ENCODE measurements at places on chromosomes 5 and 9.

DNA sequence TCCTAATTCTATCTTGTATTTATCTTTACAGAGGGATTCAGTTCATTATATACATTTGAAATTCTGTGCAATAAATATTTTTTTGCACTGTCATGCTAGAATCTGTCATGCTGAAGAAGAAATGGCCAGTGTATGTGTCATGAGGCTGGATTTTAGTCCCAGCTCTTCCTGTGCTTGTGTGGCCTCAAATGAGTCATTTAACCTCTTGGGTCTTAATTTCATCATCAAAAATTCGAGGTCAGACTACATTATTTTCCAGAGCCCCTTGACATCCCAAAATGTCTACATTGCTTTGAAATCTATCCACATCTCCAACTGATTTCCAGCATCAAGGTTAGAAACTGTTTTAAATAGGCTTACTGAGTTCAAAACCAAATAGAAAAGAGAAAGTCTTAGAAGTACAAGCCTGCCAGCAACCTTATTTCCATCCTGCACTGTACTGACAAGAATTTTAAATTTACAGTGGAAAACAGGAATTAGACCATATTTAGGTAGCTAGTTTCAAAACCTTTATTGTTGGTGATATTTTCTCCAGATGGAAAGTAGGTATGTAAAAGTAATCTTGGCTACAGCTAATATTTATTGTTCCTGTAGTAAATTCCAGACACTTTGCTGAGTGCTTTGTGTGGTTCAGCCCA is 96.7 kb upstream of the MAMDC2 start:
- peak; percentile 62 for DNase-seq

DNA sequence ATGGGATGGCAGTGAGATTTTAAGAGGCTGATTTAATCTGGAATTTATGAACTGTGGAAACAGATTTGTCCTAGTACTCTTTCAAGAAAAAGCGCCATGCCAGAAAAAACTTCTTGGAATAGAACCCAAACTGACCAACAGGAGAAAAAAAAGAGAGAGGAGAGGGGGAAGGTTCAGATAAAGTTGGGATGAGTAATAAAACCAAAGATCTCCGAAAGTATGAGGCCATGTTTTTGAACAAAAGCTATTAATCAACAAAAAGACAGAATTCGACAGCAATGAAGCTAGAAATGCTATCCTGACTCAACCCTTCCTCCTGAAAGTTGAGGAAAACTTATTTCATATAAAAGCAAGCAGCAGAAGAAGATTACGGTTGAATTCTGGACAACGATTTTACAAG is 135.5 kb downstream of the CEMIP2 start:
- DNase-seq: no peak

DNA sequence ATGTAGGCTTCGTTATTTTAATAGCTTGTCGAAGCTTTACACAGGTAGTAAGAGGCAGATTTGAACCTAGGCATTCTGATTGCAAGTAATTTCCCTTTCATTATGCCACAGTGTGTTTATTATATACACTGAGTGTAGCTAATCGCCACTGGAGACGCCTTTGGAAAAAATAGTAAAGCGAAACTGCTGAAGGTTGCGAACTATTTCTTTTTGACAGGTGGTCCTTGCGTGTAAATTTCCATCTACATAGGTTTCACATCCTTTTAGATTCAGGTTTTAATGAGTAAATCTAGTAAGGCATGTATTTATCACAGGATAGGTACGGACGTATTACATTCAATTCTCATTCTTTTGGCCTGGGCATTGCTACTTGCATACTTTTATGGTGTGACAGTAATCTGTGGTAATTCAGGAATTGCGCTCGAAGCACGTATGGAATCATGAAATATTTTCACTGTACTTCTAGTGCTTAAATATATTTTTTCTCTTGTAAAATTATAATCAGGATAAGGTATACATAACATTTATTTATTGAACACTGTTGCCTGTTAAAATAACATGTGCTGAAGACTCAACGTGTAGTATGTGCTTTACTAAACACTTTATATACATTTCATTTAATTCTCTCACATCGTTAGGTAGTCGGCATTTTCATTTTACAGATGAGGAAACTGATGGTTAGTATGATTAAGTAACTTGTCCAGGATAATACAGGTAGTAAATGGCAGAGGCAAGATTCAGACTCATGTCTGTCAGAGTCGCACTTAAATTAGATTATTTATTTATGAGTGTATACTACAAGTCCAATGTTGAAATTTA is 1.8 kb downstream of the MARCHF6 start:
- peak; percentile 55 for DNase-seq

GRCh38 chr5:52134013-52134650 is 653.6 kb upstream of the ITGA1 start:
- no peak for DNase-seq

GRCh38 chr5:168123631-168124528 is 167.6 kb upstream of the WWC1 start:
- no peak for DNase-seq

- no peak for DNase-seq
These were observed 181.6 kb downstream of the AOPEP start for GRCh38 chr9:94908011-94908563.

DNA sequence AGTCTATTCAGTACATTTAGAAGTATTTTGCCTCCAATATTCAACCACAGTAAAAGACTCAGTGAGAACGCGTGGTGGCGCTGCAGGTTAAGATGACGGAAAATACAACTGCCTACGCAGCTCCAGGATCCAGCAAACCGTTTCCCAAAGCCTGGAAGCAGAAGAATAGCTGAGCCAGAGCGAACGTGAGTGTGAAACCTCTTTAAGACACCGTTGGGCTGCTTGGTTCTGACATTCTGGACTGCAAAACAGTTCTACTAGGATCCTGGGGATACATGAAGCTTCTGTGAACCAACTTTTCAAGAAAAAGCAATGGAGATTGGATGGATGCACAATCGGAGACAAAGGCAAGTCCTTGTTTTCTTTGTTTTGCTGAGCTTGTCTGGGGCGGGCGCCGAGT is at the start of gene PCDHB16:
TSS of gene PCDHB16 (plus strand) at position 140 of the 400 bp plus-strand sequence. CDS start at position 313, 173 bp downstream.
- DNase-seq: no peak

DNA sequence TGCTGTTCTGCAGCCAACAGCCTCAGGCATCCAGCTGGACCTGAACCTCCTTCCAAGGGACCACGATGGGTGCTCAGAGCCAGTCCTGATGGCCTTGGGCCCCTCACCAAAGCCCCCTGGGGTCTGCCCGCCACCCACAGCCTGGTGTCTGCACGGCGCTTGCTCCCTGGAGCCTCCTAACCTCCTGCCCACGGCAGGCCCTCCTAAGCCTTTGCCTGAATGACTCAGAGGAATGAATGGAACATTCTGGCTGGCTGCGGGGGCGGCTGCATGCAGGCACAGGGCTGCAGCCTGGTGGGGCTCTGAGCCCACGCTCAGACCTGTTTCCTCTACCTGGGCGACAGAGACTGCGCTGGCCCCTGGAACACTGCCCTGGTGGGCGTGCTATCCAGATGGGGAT is 6.9 kb downstream of the SOHLH1 start:
- DNase-seq: no peak

DNA sequence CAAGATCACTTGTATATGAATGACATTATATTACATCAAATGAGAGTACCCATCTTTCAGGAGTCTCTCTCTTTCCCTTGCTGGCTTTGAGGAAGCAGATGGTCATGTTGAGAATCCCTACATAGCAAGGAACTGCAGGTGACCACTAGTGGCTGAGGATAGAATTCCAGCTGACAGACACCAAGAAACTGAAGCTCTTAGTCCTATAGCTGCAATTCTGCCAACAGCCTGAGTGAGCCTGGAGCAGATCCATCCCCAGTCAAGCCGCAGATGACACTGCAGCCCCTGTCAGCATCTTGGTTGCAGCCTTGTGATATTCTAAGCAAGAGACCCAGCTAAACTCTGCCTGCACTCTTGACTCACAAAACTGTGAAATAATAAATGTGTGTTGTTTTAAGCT is 531.5 kb downstream of the CSNK1G3 start:
- no peak for DNase-seq

DNA sequence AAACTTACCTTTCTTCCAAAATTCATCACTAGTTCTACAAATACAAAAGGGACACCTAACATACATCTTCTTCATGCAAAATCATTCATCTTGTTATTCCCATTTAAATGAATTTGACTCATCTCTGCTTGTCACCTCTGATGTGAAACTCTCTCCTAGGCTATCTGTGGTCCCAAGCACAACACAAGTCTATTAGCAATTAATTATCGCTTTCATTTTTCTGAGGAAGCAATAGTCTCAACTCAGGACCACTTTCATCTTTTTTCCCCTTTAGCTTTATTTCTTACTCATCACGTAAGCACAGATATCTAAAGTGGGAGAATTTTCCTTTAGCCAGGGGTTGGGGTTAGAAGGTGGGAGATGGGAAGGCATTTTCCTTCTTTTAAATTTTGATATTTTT is 131.9 kb downstream of the ST8SIA4 start:
- DNase-seq: no peak

- peak; percentile 11 for DNase-seq
These were observed at the start of gene ARSB for GRCh38 chr5:78985116-78985724. ARSB (minus strand) TSS chr5:78985310; CDS start chr5:78985248, 62 bp downstream.

GRCh38 chr5:31328040-31328733 is 134.7 kb downstream of the CDH6 start:
- no peak for DNase-seq

GRCh38 chr5:149724130-149724840 is 5.8 kb upstream of the PPARGC1B start:
- DNase-seq: no peak

- DNase-seq: no peak
These were observed 1171.6 kb upstream of the CDH18 start for GRCh38 chr5:21159510-21160059.

- no peak for DNase-seq
These were observed 22.8 kb downstream of the PTCH1 start for GRCh38 chr9:95494022-95494415.

- DNase-seq: no peak
These were observed 186.2 kb downstream of the PJA2 start for GRCh38 chr5:109223531-109223930.

- DNase-seq: no peak
These were observed 89.9 kb downstream of the CTNND2 start for GRCh38 chr5:11814373-11814772.

- DNase-seq: no peak
These were observed 131.1 kb upstream of the MPDZ start for GRCh38 chr9:13410566-13411031.

DNA sequence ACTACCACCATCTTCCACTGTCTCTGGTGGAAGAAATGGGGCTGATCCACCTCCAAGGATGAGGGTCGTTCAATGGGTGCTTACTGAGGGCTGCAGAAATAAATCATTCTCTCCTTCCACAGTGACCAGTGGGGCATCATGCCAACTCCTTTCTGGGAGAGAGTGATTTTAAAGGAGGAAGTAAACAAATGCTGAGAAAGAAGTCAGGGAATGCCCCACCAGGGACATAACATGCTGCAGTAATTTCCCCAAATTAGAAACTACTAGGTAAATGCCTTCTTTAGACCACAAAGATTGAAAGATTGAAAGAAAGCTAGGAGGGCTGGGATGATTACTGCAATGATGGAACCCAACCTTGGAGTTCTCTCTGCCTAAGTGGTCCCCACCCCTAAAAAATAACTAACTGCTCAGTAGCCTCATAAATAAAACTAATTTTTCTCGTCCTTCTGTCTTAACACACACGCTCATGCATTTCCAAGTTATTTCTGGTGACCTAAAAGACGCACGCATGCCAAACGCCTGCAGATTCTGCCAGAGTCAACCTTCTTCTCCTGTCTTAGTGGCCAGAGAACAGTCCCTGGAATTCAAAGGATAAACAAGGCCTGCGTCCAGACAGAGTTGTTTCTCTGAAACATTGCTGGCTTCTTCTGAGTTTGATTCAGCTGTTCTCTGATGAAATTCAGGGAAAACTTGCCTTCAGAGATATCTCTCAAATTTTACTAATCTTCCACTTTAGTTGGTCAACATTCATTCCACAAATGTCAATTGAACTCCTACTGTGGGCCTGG is 250.0 kb downstream of the NR3C1 start:
- no peak for DNase-seq

GRCh38 chr5:97854871-97855762 is 672.1 kb upstream of the RIOK2 start:
- DNase-seq: peak; percentile 44

GRCh38 chr5:38755181-38755580 is 90.6 kb upstream of the OSMR start:
- DNase-seq: no peak

DNA sequence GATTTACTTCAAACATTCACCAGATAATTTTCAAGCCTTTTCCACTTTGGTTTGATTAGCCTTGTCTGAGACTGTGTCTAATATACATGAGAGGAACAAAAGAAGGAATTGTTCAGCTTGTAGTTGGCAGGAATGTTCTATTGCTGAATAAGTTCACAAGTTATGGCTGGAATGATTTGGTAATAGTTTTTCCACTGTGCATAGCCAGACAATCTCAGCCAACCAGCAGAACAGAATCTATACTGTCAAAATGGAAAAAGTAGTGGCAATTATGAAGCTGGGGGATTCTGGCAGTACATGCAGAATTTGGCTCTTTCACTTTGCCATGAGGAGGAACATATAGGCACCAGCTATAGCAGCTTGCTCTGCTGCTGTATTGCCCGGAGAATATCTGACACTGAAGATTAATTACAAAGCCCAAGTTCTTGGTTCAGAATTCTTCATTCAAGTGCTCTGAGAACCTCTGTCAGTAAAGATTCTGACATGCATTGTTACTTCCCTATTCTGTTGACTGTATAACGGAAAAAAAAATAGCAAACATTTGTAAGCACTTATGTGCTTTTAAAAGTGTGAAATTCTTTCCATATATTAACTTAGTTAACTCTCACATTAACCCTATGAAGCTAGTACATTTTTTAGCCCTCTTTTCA is 150.6 kb downstream of the PRR16 start:
- no peak for DNase-seq

- DNase-seq: no peak
These were observed 1.0 kb upstream of the MXD3 start for GRCh38 chr5:177312649-177313181.

DNA sequence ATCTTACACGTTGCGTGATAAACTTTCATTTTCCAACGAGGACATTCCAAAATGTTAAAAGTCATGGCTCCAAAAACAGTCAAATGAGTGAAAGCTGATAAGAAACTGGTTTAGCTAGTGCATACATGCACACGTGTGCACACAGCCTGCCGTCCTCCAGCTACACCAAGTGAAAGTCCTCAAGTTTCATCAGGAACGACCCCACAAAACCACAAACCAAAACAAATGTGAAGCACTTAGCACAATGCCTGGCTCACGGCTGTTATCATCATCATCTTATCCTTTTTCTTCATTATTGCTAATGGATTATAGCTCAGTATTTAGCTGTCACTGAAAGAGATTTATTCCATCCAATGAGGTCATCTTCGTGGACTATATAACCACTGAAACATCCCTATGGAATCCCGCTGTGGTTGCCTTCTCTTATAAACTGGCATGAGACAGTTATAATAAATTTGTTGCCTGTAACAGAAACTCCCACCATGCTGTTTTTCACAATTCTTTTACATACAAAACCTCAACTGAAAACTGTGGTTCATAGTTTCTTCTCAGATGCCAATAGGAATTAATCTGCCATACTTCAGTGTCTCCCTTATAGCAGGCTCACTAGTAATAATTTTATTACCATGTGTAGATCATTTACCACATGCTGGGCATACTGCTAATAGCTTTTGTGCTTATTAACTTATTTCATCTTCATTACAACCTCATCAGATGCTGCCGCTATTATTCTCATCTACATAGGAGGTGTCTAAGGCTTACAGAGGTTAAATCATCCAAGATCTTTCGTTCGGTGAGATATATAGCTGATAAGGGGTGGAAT is 56.1 kb downstream of the SAXO1 start:
- DNase-seq: peak; percentile 97

- no peak for DNase-seq
These were observed 1079.4 kb upstream of the COX7C start for GRCh38 chr5:85538362-85538761.

Data from fibroblast of skin of left quadriceps (primary cell).